ENCODE measurements at places on chromosomes 13 and 19.

GRCh38 chr19:8571006-8571411 is 6.2 kb downstream of the MYO1F start:
- DNase-seq, result no peak

GRCh38 chr13:75324413-75324940 is 157.5 kb downstream of the TBC1D4 start:
- no peak for DNase-seq

- peak; percentile 70 for DNase-seq
Measured at GRCh38 chr19:924553-925086, 1.2 kb upstream of the ARID3A start.

GRCh38 chr13:60028021-60028420 is 135.7 kb downstream of the DIAPH3 start:
- DNase-seq, result no peak

DNA sequence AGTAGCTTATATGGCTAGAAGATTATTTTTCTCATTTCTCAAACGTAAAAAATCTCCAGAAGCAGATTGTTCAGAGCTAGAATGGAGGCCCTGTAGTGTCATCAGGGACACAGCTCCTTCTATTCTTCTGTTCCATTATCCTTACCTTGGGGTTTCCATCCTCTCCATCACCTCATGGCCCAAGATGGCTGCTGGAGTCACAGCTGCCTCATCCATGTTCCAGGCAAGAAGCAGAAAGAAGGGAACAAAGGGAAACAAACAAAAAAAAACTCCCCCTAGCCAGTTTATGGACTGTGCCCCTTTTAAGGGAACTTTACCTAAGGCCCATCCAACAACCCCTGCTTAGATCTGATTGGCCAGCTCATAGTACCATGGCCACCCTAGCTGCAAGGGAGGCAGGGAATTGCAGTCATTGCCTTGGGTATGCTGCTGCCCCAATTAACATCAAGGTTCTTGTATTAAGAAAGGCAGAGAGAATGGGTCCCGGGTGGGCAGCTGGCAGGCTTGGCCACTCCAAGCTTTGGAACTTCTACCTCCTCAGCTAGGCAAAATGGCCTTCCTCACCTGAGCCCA is 15.7 kb downstream of the CEACAM16 start:
- no peak for DNase-seq

- DNase-seq, result no peak
Measured at GRCh38 chr19:43902399-43902798, 32.7 kb downstream of the ZNF45 start.

GRCh38 chr13:29140277-29140676 is 320.1 kb downstream of the MTUS2 start:
- no peak for DNase-seq

DNA sequence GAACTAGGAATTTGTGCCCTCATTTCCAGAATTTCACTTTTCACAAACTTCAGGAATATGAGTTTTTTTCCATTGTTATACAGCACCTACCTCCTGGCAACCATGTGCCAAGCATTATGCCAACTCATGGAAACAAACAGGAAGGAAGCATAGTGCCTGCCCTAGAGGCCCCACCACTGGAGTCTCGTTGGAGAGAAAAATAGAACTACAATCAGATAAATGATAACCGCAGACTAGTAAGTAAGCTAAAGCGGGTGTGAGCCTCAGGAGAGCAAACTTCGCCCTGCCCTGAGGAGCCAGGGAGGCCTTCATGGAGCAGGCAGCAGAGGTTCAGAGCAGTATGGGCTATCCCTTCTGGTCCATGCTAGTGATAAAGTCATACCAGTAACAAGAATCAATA is 75.9 kb downstream of the FRY start:
- DNase-seq, result no peak

GRCh38 chr13:69935043-69935442 is 172.6 kb upstream of the ATXN8OS start:
- DNase-seq, result no peak

DNA sequence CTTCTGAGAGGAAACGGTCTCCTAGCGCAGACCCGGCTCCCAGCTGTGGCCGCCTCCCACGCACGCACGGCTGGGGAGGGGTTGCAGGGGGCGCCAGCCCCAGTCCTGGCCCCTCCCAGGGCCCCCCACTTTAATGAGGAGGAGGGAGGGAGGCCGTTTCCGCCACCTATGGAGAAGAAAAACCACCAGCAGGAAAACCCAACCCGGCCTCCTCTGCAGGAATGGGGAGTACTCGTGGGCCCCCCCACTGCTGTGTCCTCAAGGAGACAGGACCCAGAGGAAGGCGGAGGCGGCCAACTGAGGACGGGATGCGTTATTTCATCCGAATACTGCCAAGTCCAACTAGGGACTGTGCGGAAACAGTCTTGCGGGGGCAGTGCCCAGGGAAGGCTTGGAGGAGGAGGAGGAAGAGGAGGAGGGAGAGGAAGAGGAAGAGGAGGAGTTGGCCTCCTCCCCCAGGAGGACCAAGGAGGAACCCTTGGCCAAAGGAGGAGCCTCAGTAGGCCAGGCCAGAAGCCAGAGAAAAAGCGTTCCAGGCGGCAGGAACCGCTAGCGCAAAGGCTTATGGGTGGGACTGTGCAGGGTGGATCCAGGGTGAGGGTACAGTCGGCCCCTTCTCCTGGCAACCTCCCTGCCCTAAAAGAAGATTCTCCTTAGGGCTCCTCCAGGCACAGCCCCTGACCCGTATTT is 3.9 kb upstream of the SSBP4 start:
- DNase-seq, result no peak

DNA sequence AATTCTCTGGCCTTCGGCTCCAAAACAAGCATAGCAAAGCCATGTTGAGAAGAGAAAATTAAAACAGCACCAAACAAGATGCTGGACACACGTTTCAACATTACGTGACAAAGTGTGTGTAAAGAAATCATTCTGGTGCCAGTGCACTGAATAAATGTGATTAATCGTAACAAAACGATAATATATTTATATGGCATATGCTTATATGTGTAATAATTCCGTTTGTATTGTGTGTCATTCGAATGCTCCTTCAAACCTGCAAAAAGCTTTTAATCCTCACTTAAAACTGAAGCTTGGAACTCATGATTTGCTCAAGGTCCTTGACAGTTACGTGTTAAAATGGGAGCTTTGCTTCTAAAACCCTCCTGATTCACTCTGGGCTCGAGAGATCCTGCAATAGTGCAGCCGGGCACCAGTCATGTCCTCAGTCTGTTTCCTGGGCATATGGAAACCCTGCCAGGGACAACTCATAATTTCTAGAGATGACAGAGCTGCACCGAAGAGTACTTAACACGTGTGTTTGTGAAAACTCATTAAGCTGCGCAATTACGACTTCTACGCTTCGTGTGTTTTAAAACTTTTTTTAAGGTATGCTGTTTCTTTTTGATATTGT is 731 bp upstream of the AKAP8L start:
- DNase-seq, result no peak

DNA sequence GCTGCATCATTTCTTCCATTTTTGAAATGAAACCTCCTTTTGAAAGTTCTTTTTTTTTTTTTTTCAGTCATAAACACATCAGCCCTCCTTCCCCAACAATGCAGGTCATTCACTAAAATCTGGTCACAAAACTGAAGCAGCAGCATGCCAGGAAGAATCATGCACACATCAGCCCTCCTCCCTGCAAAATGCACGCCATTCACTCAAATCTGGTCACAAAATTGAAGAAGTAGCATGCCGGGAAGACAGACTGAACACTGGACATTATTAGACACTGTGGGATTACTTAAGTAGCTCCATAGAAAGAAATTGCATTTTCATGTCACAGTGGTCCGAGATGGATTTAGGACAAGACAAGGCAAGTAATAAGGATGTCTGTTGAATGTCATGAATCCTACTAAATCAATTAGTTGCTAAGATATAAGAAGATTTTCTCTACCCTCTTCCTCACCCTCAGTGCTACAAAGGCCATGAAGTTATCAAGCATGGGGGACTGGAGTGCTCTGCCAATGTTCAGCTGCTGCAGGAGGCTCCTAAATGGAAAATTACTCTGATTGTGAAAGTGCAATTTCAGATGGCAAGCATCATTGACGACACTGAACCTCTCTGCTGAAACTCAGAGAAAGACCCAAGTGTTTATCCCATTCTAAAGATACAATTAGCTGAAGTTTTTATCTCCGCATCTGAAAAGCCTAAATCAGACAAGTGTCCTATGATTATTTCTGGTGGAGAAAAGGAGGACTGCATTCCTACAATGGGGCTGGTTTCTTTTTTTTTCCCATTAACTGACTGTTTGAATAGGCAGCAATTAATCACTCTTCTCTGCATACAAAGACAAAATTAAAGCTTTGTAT is 913.2 kb downstream of the DIAPH3 start:
- DNase-seq, result no peak

DNA sequence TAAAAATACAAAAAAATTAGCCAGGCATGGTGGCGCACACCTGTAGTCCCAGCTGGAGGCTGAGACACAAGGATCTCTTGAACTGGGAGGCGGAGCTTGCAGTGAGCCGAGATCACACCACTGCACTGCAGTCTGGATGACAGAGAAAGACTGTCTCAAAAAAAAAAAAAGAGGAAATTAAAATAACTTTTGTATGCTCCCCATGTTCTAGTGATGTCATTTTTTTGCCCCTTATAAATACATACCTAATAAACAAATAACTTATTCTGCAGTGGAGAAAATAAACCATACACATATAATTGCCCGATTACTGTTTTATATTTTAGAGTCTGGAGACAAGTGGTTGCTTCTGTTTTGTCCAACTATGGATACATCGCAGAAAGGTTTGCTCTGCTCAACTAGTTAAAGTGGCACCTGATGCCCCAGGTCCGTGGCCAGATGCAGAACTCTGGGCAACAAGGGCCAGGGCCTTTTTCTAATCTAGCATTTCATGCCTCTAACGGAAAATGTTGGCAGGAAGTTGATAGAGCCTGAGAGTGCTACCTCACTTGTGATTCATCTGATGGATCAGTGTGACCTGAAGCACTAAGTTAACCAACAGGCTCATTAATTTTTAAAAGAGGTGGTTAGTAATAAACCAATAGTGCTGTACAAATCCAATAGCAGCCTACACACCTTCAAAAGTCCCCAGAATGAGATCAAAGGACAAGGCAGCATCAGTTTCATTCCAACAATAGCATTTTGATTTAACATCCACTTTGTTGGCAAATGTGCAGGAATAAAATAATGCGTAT is 18.8 kb downstream of the UBE2L5 start:
- DNase-seq, result no peak

DNA sequence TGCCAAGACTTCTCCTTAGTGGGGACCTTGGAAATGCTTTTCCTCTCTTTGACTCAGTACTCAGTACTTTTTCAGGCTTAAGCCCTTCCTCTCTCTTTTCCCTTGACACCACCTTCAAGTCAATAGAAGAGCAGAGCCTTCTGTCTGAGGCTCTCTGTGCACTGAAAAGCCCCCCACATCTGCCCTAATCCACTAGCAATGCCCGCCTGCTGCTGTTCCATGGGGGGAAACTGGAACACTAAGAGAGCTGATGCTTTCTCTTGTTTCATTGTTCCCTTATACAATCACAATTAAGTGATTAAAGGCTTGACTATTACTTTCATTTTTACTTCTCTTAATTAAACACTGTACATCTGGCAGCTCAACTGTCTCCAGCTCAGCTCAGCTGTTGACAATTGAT is 254.5 kb downstream of the SLITRK6 start:
- DNase-seq, result no peak

- DNase-seq, result no peak
Measured at GRCh38 chr19:56076498-56076897, 44.6 kb downstream of the ZNF787 start.

DNA sequence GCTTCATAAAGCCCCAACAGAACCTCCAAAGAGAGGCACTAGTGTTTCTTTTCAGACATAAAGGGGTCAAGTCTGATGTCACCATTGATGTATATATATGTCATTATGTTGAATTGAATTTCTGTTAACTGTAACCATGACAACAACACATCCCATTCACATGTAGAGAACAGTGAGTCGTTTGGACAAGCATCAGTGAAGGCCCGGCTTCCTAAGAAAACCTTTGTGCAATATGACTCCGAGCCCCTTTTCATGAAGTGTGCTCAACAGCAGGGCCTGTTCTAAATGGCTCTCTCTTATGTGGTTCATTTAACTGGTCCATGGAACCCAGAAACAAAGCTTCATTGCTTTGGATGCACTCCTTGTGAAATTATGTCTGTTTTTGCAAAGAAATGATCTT is 67.2 kb upstream of the UBL3 start:
- DNase-seq, result no peak

GRCh38 chr13:99307648-99308339 is 595 bp upstream of the GPR183 start:
- DNase-seq, result no peak

DNA sequence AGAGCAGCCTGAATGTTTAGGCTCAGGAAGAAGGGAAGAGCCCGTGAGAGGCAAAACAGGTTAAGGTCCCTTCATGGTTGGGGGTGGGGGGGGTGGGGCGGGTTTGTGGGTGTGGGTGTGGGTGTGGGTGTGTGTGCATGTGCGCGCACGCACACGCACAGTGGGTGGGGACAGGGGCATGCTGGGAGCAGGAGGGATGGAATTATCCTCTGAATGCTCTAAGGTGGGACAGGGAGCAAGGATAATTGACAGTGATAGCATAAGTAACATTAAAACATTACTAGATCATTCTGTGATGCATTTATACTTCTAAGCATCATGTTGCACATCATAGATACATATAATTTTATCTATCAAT is 64.7 kb downstream of the CCDC70 start:
- DNase-seq, result no peak

DNA sequence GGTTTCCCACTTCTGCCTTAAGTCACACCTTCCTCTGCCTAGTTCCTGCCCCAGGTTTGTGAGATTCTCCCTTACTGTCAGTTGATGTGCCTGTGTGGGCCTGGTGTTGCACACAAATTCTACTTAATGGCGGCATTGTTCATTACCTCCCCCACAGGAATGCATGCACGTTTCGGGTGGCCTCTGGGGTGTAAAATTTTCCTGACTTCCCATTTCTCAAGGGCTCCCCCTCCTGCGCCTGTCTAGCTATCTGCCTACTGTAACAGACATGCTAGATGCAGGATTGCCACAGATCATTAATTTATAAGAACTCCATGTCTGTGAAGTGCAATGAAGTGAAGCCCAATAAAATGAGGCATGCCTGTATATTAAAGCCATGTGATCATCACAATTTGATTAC is 1466.3 kb downstream of the PCDH9 start:
- no peak for DNase-seq

- DNase-seq, result no peak
Measured at GRCh38 chr13:113430378-113431110, 22.7 kb downstream of the ADPRHL1 start.

- no peak for DNase-seq
Measured at GRCh38 chr13:79289571-79289970, 116.5 kb downstream of the RBM26 start.

- DNase-seq, result no peak
Measured at GRCh38 chr19:38429811-38430156, 3.7 kb upstream of the RYR1 start.

DNA sequence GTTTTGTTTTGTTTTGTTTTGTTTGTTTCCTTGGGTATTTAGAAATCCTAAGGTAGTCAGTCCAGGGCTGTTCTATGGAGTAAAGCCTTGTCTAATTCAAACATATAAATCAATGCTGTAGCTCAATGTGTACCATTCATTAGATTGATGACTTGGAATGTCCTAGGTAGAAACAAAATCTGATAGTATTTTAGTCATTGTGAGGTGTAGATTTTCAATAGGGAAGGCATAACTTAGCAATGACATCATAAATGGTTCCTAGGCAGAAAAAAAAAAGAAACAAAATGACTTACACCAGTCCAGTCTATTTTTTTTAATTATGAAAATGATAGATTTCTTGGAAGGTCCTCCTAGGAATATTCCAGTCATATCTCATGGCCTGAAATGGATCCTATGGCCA is 189.9 kb downstream of the SPRY2 start:
- no peak for DNase-seq
